Esophagus squamous epithelium (tissue), 5 donors: ENCODE measurements at places on chromosomes 6 and 20. TPM values are rescaled to one million over a fixed set of nuclear protein-coding genes. Genes with fewer than 3 reads are reported as not detected.
A peak's percentile ranks its signal among the peaks of the same experiment; 100 is the strongest.

The DEFB132 gene
- total RNA-seq = not detected

- no peak for DNase-seq
- peaks cover 6% of the 10 kb centered on the region for H3K4me1 ChIP-seq
- H3K4me3 ChIP-seq = no peak overlapping the region
- no peaks in the 10 kb centered on the region for H3K27me3 ChIP-seq
Observed at GRCh38 chr20:49543071-49543857, 24.7 kb downstream of the PTGIS start.

- no peaks in the 10 kb centered on the region for H3K4me1 ChIP-seq
- no peak overlapping the region for H3K4me3 ChIP-seq
- peaks cover 17% of the 10 kb centered on the region for H3K36me3 ChIP-seq
- no peaks in the 10 kb centered on the region for H3K27me3 ChIP-seq
- DNase-seq = no peak
Observed at GRCh38 chr6:339480-339879, 47.2 kb downstream of the DUSP22 start.

DNA sequence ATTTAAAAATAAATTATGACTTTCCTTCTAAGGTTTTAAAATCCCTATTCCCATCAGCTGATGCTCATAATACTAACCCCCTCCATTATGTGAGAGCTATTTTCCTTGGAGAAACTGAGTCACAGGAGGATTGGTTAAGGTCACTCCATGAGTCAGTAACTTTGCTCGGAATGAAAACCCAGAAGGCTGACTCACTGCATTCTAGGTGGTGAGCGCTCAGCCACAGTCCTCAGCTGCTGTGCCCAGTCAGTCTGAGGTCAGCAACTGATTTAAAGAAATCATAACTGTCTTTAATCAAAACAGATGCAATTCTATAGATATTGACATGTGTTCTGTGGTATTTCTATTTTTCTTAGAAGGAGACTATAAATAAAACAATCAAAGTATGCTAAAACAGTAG, 359.2 kb downstream of the GJA1 start:
- no peaks in the 10 kb centered on the region for H3K4me1 ChIP-seq
- H3K4me3 ChIP-seq = no peak overlapping the region
- no peak for DNase-seq
- H3K27ac ChIP-seq = no peak overlapping the region

GRCh38 chr20:47273591-47274235, 82.8 kb downstream of the ZMYND8 start:
- H3K27me3 ChIP-seq = no peaks in the 10 kb centered on the region
- no peak for DNase-seq
- H3K27ac ChIP-seq = peak overlapping the region; percentile 84
- peaks cover 70% of the 10 kb centered on the region for H3K36me3 ChIP-seq
- H3K4me3 ChIP-seq = no peak overlapping the region
- H3K4me1 ChIP-seq = peaks cover 56% of the 10 kb centered on the region

DNA sequence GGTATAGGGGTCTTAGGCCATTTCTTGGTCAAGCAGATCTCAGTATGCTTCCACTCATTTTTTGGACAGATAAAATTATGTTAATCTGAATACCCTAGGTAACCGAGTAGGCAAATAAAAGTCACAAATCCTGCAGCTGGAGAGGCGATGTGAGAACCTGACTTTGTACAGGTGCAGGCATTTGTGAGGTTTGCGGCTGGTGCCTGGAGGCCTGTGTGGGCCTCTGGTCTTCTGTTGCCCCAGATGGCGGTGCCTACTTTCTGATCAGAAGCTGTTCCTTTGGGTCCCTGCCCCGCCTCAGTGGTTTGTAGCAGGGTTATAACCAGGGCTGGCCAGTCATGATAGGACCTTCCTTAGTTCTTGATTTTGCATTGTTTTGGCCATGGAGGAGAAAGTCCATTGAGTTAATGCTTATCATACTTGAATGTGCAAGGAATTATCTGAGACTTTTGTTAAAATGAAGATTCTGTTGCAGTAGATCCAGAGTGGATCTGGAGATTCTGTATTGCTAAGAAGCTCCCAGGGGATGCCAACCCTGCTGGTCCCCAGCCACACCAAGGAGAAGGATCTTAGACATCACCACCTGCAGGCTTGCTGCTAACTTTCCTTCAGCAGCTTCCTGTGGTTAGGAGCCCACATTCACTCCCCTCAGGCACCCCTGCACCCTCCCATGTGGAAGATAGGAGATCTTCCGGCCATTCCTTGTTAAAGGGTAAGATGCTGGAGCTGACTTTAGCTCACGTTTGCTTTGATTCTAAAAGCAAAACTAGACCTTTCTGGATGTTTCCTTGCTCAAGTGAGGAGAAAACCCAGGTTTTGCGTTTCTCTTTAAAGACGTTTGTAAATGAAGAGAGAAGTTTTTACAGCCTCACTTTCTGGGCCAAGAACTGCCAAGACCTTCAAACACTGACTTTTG, 50.7 kb downstream of the LRRC1 start:
- H3K4me3 ChIP-seq = no peak overlapping the region
- H3K27me3 ChIP-seq = no peaks in the 10 kb centered on the region
- H3K36me3 ChIP-seq = no peaks in the 10 kb centered on the region
- H3K4me1 ChIP-seq = no peaks in the 10 kb centered on the region
- H3K27ac ChIP-seq = no peak overlapping the region
- DNase-seq = no peak

GRCh38 chr6:163554663-163555062, 140.1 kb downstream of the QKI start:
- DNase-seq = no peak
- H3K27me3 ChIP-seq = no peaks in the 10 kb centered on the region
- H3K4me1 ChIP-seq = no peaks in the 10 kb centered on the region
- H3K27ac ChIP-seq = no peak overlapping the region
- H3K36me3 ChIP-seq = peaks cover 40% of the 10 kb centered on the region

- H3K4me3 ChIP-seq = no peak overlapping the region
- no peak for DNase-seq
- H3K4me1 ChIP-seq = peaks cover 59% of the 10 kb centered on the region
- no peaks in the 10 kb centered on the region for H3K27me3 ChIP-seq
- H3K27ac ChIP-seq = peak overlapping the region; percentile 72
- no peaks in the 10 kb centered on the region for H3K36me3 ChIP-seq
Observed at GRCh38 chr20:46400828-46401477, 5.5 kb downstream of the ELMO2 start.

DNA sequence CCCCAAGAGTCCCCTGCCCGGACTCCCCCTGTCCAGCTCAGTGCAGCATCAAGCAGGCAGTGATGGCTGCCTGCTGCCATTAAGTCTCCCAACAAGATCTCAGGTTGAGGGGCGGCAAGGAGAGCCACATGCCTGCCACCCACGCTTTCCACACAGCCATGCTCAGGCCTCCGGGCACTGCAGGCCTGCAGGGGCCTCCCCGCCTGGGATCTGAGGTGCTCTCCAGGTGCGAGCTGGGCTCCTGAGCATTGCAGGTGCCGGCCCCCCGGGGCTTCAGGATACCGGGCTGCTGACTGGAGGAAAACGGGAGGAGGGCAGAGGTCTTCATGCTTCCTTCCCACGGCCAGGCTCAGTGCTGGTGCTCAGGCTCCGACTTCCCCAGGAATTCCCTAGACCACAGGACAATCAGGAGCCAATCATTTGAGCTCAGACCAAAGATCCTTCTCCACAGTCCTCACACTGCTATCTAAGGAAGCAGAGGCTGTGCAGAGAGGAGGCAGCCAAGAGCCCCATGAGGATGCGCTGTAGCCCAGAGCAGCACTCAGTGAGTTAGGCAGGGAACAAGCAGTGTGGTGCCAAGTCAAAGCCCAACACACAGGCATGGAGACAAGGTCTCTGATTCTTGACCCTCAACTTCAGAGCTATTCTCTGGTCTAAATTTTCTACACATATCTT, 52.7 kb downstream of the PYGB start:
- no peak overlapping the region for H3K27ac ChIP-seq
- no peak overlapping the region for H3K4me3 ChIP-seq
- peaks cover 14% of the 10 kb centered on the region for H3K4me1 ChIP-seq
- no peaks in the 10 kb centered on the region for H3K27me3 ChIP-seq
- no peak for DNase-seq

DNA sequence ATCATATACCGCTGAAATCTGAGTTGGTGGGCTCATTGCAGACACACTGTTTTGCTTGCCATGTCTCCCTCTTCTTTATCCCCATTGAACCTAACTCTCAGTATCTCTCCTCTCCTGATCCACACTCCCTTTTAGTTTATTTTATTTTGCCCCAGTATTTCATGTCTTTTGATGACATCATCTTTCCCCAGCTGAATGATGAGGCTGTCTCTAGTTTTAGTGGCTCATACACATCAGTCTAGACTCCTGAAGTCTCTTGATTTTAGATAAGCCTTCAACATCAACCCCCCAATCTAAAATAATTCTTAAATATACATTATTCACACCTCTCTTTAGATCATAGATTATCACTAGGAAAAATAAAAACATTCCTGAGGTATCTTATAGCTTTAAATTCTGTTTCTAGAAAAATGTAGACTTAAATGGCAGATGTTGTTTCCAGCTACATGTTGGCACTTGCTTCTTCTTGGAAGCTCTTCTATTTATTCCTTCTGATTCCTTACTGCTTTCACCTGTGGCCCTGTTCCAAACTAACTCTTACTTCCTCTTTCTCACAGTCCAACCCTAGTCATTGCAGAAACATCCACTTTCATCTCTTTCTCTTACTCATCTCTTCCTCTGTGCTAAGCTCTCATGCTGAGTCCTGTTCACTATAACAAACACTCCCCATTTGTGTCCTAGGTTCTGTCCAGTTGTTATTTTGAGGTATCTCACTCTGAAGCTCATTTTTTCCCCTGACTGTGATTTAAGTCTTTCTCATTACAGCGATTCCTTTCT, 191.9 kb upstream of the SLC35B3 start:
- H3K4me3 ChIP-seq = no peak overlapping the region
- no peaks in the 10 kb centered on the region for H3K27me3 ChIP-seq
- H3K4me1 ChIP-seq = no peaks in the 10 kb centered on the region
- DNase-seq = no peak

DNA sequence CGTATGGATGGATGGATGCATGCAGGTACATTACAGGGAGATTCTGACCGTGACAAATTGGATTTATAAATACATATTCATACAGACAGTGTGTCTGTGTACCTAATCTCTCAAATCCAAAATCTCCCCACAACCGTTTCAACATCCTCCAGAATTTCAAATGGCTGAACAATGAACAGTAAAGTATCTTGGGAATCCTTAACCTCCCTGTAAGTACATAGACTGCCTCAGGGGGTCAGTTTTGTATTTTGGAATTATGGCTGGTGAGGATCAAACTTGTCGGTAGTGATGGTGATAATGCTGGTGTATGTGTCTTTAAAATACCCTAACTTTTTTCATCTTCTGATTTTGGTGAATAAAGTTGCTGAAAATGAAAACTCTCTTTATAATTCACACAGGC, 246.2 kb downstream of the FOXC1 start:
- H3K4me3 ChIP-seq = no peak overlapping the region
- peaks cover 5% of the 10 kb centered on the region for H3K4me1 ChIP-seq
- no peaks in the 10 kb centered on the region for H3K36me3 ChIP-seq
- no peak for DNase-seq

DNA sequence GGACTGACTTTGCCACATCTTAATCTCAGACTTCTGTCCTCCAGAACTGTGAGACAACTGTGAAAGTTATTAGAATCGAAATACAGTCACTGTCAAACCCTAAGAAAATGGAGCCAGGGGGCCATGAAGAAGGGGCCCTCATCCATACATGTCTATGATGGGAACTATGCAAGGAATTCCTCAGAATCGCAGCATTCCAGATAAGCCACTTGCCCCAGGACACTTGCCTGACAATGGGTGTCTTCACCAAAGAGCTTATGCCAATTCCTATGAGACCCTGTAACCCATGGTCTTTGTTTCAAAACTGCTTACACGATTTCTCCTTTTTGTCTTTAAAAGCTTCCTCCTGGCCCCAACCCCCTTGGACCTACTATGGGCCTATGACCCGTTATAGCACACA, 90.4 kb upstream of the FOXP4 start:
- H3K36me3 ChIP-seq = no peaks in the 10 kb centered on the region
- H3K27me3 ChIP-seq = no peaks in the 10 kb centered on the region
- H3K27ac ChIP-seq = no peak overlapping the region
- H3K4me1 ChIP-seq = no peaks in the 10 kb centered on the region

GRCh38 chr6:142822842-142823241, 122.1 kb downstream of the HIVEP2 start:
- no peak for DNase-seq
- no peaks in the 10 kb centered on the region for H3K36me3 ChIP-seq
- peaks cover 75% of the 10 kb centered on the region for H3K4me1 ChIP-seq
- H3K27me3 ChIP-seq = no peaks in the 10 kb centered on the region
- no peak overlapping the region for H3K27ac ChIP-seq
